Aorta (tissue), 5 donors: ENCODE measurements at places on chromosomes 16 and 17.

GRCh38 chr17:46853896-46854444, 2.6 kb downstream of the WNT9B start:
- no peak for DNase-seq

GRCh38 chr16:82833378-82833993, 206.7 kb downstream of the CDH13 start:
- DNase-seq = no peak

GRCh38 chr16:75380870-75381269, 52.4 kb downstream of the CFDP1 start:
- no peak for DNase-seq

- DNase-seq = no peak
Measured at GRCh38 chr17:38711792-38712571, 6.9 kb downstream of the MLLT6 start.

- no peak for DNase-seq
Measured at GRCh38 chr17:64163468-64163867, 33.5 kb upstream of the ERN1 start.

DNA sequence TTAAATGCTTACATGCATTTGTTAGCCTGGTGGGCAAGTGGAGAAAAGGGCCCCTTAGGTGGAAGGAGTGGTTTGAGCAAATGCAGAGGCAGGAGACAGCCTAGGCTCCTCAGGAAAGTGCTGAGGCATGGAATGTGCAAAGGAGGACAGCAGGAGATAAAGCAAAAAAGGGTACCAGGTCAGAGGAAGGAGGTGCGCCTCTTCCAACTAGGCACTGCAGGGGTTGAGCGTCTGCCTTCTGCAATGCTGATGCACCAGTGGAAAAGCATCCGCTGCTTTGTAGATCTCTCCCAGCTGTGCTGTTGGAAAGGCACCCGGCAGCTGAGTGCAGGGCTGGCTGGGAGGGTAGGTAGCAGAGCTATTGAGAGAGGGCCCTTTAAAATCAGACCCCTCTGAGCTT, 287.0 kb upstream of the XYLT1 start:
- no peak for DNase-seq

DNA sequence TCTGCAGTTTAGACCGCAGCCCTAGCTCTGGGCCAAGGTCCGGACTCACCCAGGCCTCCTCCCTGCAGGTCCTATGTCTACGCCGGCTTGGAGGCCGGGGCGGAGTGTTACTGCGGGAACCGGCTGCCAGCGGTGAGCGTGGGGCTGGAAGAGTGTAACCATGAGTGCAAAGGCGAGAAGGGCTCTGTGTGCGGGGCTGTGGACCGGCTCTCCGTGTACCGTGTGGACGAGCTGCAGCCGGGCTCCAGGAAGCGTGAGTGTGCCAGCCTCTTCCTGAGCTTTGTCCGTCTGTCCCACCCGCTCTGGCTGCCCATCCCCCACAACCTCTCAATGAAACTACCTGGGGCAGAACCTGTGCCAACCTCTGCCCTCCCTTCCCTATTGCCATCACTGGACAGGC, 20.1 kb downstream of the WSCD1 start:
- no peak for DNase-seq

GRCh38 chr16:1150511-1150982, 2.4 kb upstream of the CACNA1H start:
- no peak for DNase-seq

DNA sequence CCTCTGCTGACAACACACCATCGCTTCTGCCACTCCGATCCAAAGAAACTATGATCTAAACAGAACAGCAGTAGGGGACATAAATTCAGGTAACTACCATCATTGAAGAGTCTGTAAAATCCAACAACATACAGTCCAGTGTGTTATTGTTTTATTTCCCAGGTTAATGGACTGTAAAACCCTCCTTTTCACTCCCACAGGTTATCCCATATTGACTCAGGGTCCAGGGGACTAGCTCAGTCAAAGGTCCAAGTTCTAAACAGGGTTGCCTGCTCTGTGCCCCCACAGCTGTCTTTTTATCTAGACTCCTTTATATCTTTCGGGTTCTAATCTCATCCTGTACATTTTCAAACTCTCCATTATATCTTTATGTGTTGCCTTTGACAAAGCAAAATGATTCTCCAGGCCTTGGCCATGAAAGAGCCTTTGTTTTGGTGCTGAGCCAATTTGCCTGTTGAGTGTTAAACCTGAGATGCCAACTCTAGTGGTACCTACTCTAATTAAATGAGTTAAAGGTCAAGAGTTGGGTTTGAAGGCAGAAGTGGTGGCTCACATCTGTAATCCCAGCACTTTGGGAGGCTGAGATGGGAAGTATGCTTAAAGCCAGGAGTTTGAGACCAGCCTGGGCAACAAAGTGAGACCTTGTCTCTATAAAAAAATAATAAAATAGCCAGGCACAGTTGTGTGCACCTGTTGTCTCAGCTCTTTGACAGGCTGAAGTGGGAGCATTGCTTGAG, 80.5 kb downstream of the SNX11 start:
- DNase-seq = no peak

- DNase-seq = no peak
Measured at GRCh38 chr17:74113952-74114351, 89.5 kb upstream of the RPL38 start.

DNA sequence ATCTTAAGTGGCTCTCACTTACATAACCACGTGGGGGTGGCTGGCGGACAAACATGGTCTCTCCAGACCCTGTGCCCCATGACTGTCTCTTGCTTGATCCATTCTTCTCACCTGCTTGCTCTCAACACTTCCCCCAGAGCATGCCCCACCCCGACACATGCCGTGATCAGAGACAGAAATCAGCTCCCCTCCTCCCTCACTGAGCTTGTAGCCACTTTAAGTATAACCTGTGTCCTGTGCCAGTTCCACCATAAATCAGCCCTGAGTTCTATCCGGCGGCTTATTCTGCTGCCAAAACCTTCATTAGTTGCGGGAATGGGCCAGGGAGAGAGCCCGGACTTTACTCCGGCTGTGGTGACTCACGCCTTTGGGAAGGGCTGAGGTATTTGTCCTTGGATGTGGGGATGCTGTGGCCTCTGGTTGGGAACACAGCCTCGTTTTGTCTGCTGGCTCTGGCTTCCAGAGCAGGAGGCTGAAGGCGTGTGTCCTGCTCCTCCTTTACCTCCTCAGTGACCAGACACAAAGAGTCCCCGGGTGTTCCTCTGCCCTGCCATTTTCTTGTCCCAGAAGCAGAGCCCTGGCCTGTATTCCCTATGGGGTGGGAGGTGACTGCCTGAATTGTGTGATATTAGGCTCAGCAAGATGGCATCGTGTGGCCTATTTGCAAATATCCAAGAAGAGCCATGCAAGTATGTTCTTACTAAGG, 21.1 kb downstream of the ANKRD40 start:
- peak; percentile 89 for DNase-seq

- DNase-seq = no peak
Measured at GRCh38 chr17:68868708-68869107, 86.5 kb downstream of the ABCA8 start.

DNA sequence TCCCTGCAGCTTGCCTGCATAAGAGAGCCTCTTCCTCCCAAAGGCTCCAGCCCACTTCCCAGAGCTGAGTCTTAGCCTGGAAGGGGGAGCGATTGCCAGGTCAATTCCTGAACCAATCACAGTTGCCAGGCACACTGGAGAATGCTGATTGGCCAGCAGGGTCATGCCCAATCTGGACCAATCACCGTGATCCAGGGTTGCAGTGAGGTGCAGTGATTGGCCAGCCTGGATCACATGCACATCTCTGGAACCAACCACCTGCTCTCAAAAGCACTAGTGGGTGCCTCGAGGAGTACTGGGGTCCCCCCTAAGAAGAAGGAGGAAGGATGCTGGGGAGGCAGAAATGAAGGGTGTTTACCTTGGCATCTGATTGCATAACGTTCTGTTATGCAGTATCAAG, 18.4 kb downstream of the NAGPA start:
- no peak for DNase-seq

- no peak for DNase-seq
Measured at GRCh38 chr16:82137822-82138167, 32.2 kb downstream of the MPHOSPH6 start.

DNA sequence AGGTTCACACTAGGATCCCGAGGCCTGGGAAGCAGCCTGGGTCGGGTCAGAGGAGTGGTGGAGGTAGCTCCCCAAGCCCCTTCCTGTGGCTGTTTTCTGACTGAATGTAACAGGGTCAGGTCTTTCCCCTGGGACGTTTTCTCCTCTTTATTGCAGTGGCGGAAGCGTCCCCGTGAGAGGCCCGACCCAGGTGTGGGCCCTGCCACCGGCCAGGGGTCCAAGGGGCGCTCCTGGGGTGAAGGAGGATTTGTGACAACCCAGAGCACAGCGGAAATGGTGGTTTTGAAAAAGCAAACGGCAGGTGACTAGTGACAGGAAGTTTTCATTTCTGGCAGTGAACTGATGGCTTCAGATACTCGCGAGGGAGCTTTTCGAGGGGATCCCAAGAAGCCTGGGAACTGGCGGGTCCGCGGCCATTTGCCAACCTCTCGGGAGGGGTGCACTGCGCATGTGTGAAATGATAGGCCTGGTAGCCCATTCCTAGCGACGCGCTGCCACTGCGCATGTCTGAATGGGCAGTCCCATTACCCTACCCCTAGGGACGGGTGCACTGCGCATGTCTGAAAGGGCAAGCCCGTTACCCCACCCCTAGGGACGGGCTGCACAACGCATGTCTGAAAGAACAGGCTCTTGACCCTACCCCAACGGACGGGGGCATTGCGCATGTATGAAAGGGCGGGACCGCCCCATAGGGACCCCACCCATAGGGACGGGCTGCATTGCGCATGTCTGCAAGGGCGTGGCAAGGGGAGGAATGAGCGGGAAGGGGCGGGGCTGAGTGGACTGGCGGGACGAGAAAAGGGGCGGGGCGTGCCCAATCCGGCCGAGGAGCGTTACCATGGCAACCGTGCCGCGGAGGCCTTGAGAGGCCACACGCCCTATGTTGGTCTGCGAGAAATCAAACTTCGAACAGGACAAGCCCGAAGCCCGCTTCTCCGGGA, 1747.9 kb downstream of the TP53TG3F start:
- no peak for DNase-seq

GRCh38 chr17:42518755-42519545, 17.1 kb upstream of the NAGLU start:
- DNase-seq = peak; percentile 75

DNA sequence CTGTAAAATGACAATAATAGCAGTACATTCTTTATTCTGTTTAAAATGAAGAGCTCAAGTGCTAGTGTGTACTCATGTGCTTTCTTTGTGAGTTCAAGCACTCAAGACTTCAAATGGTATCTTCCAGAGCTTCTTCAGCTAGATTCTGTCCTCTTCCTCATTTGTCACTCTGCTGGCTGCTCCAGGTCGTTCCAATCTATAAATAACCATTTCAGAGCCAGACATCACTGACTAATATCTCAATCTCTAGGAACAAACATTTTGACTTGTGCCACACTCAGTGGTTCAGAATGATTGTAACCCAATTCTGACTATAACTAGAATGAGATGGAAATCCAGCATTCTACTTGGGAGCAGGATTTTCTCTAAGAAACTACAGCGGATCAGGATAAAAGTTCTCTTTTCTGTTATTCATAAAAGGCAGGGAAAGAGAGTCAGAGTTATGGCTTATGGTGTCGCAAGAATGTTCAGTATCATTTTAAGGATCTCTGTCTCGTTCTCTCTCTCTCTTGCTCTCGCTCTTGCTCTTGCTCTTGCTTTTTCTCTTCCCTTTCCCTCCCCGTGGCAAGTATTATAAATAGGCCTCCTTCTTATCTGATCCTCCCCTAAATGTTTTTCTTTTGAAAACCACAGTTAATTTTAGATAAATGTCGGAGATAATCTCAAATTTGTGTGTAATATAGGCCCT, 116.3 kb upstream of the MAF start:
- DNase-seq = no peak

DNA sequence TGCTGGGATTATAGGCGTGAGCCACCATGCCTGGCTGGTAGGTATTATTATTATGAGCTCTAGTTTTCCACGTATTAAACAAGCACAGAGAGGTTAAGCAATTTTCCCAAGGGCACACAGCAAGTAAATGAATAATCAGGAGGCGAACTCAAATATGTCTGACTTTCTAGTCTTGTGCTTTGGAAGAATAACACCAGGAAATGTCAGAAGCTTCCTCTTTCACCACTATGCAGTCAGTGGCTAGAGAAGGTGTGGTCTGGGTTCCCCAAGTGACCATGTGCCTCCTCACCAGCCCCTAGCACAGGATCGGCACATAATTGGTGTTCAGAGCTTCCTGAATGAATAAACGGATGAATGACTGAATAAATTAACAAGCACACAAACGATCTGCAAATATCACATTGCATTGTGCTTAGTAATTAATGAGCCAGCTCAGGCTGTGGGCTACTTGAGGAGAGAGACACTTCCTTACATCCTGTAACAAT, 21.6 kb upstream of the SCNN1B start:
- no peak for DNase-seq

- DNase-seq = no peak
Measured at GRCh38 chr16:72926177-72927070, 121.5 kb downstream of the ZFHX3 start.

DNA sequence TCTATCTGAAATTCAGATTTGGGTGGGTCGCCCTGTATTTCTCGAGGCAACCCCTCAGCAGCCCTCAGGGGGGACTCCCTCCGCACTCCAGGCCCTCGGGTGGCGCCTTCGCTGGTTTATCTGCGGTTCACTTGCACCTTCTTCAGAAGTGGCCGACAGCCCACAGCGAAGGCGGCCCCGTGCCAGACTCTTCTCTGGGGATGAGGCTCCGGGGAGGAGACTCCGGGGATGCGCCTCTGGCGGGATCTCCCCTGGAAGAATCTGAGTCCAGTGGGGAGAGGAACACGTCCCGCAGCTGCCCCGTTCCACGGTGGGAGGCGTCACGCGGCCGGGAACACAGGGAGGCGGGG, 63.9 kb upstream of the DNAJA2 start:
- DNase-seq = peak; percentile 83

DNA sequence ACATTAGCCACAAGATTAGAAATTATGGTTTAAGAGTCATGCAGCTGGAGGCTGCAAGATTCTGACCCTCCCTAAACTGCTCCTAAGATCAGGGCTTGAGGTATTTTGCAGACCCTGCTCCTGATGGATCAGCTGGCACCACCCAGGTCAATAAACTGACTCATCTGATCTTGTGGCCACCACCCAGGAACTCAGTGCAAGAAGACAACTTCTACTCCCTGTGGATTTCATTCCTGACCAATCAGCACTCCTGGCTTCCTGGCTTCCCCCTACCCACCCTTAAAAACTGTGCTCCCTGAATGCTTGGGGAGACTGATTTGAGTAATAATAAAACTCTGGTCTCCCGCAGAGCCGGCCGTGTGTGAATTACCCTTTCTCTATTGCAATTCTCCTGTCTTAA, 25.0 kb upstream of the MILR1 start:
- no peak for DNase-seq

GRCh38 chr16:2341456-2342447, 1.2 kb upstream of the ABCA3 start:
- DNase-seq = peak; percentile 60

- DNase-seq = no peak
Measured at GRCh38 chr16:25747160-25747758, 55.5 kb downstream of the HS3ST4 start.
